Naive thymus-derived CD8-positive, alpha-beta T cell (primary cell): ENCODE measurements at places on chromosomes 12 and 14. TPM values are rescaled to one million over a fixed set of nuclear protein-coding genes. Genes with fewer than 3 reads are reported as not detected.

DNA sequence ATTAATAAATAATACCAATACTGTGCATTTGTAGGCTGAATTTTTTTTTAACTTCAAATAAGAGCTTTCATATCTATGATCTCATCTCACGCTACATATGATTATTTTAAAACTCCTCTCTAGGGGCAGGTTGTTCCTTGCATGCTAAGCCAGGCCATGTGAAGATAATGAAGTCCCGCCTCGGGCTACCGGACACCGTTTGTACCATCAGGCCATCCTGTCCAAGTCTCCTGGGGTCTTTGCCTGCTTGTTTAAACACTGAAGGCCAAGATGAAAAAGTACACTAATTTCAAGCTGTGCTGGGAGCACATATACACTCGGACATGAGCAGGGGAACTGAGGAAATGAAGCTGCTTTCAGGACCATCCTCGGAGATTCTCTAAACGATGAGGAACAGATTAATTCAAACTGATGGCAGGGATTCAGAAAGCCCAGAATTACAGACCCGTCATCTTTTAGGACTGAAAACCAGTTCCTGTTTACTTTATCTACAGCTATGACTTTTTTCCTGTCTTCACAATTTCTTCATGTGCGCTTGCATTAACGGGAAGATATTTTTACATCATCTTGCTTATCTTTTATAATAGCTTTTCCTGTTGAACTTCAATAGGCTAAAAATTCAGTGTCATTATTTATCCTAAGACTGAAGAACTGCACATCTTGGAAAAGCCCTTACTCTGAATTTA, 6.3 kb upstream of the ABHD12B start:
- no peak overlapping the region for H3K4me3 ChIP-seq
- H3K36me3 ChIP-seq = no peaks in the 10 kb centered on the region
- H3K27ac ChIP-seq = no peak overlapping the region
- peaks cover 4% of the 10 kb centered on the region for H3K4me1 ChIP-seq
- DNase-seq = no peak
- H3K27me3 ChIP-seq = peaks cover 39% of the 10 kb centered on the region

- no peak overlapping the region for H3K27ac ChIP-seq
- no peaks in the 10 kb centered on the region for H3K4me1 ChIP-seq
- H3K4me3 ChIP-seq = no peak overlapping the region
- no peaks in the 10 kb centered on the region for H3K27me3 ChIP-seq
- no peaks in the 10 kb centered on the region for H3K36me3 ChIP-seq
Observed at GRCh38 chr14:42884100-42884499, 1277.4 kb downstream of the LRFN5 start.

- H3K27ac ChIP-seq = peak overlapping the region; percentile 47
- no peak overlapping the region for H3K4me3 ChIP-seq
- H3K36me3 ChIP-seq = peaks cover 21% of the 10 kb centered on the region
- peaks cover 9% of the 10 kb centered on the region for H3K4me1 ChIP-seq
- no peak for DNase-seq
Observed at GRCh38 chr12:132740652-132741051, 21.0 kb downstream of the ANKLE2 start.

GRCh38 chr12:50132505-50133135, 20.6 kb downstream of the COX14 start:
- H3K27me3 ChIP-seq = no peaks in the 10 kb centered on the region
- H3K4me1 ChIP-seq = peaks cover 32% of the 10 kb centered on the region
- H3K36me3 ChIP-seq = peaks cover 85% of the 10 kb centered on the region
- no peak overlapping the region for H3K27ac ChIP-seq

- H3K27ac ChIP-seq = no peak overlapping the region
- H3K4me3 ChIP-seq = no peak overlapping the region
- no peaks in the 10 kb centered on the region for H3K27me3 ChIP-seq
- peaks cover 12% of the 10 kb centered on the region for H3K4me1 ChIP-seq
Observed at GRCh38 chr12:112992541-112993398, 14.5 kb downstream of the OAS2 start.

DNA sequence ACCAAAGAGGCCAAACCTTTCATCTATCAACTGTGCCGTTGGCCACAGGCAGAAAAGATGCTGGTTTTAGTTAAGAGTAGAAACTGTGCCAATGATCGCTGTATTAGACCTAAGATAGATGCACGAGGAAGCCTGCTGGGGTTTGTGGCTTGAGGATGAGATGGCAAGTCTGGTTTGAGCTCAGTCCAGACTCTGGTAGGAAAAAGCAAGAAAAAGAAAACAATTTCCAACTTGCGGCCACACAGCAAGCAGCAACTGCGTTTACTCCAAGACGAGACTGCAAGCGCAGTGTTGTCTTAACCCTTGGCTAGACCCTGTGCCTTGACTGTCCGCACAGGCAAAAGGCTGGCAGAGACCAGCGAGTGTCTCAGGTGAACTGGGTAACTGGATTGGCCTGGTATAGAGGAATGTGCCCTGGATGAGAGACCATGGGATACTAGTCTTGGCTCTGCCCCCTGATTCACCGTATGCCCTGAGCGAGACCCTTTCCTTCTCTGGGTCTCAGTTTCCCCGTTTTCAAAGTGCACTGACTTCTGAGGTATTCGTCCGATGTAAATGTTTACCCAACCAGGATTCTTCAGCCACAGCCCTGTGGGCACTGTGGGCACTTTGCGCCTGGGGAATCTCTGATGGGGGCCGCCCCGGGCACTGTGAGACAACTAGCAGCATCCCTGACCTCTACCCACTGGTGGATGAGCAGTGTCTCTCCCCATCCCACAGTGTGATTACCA, 113.4 kb downstream of the DICER1 start:
- H3K4me3 ChIP-seq = no peak overlapping the region
- no peak overlapping the region for H3K27ac ChIP-seq
- H3K27me3 ChIP-seq = peaks cover 5% of the 10 kb centered on the region
- DNase-seq = no peak
- no peaks in the 10 kb centered on the region for H3K36me3 ChIP-seq

DNA sequence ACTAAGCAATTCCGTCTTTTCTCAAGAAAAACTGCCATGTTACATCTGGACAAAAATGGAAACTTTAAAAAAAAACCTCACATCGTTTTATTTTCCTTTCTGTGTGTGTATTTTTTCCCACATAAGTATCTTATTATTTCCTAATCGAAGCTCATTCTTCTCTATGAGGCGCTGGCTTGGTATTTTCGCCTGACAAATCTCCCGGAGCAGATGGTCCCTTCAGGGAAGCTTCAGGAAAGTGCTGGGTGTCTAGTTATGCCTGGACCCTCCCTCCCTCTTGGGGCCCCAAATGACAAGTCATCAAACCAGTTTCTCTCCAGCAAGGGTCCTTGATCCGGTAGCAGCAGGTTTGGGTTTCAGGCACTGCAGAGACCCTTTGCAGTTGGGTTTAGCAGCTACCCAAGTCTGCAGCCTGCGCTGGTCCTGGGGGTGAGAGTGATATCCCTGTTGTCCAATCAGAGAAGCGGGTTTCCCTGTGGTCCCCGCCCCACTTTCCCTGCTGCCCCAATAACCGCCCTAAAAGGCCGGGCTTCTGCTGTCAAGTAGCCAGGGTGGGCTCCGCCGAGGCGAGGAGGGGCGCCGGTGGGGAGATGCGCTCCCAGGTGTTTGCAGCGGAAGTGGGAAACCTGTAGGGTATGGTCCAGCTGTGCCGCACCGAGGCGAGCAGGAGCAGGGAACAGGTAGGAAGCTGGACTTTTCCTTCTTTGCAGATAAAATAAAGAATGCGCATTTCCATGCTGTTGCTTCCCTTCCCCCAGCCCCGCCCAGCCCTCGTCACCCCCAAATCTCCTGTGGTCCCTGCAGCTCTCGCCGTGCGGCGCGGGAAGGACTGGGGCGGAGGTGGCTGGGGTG, at the start of gene CNTN1:
Gene CNTN1, plus strand, starts transcription at position 527 of the 852 bp plus-strand sequence.
- peaks cover 14% of the 10 kb centered on the region for H3K27me3 ChIP-seq
- DNase-seq = no peak
- H3K36me3 ChIP-seq = no peaks in the 10 kb centered on the region
- H3K4me3 ChIP-seq = no peak within 1 kb of the TSS
- no peaks in the 10 kb centered on the region for H3K4me1 ChIP-seq

GRCh38 chr12:75322464-75322863, 7.7 kb downstream of the CAPS2 start:
- H3K4me1 ChIP-seq = no peaks in the 10 kb centered on the region
- H3K4me3 ChIP-seq = no peak overlapping the region
- H3K27me3 ChIP-seq = peaks cover 9% of the 10 kb centered on the region

DNA sequence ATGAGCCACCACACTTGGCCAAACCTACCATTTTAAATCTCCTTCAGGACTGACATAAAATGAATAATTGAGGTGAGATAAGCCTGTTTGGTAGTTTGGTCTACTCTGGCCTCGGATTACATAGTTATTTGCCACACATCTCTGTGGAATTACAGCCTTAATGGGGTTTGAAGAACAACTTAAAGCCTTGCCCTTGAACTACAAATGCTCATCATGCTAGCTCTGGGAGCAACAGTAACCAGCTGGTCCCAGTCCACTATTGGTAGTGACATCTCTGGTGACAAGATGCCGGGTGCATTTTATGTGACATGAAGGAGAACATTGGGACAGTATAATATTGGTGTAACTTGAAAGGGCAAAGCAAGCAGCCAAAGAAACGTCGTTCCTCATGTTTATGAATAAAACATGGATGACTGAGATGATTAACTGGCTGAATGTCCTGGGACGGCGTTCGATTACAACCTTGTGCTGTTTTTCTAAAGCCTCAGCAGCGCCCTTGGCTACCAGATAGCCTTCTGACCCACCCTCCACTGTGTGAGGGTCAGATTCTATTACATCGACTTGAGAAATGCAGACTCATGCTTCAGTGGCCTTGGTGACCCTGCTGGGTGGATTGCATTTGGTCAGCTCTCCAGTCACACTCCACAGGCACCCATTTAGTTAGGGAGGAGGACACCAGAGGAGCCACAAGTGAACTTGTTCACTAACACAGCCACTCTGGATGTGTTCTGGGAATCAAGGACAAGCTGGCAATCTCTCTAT, 41.5 kb downstream of the BEST3 start:
- peaks cover 4% of the 10 kb centered on the region for H3K27me3 ChIP-seq
- no peak overlapping the region for H3K4me3 ChIP-seq
- DNase-seq = no peak
- H3K4me1 ChIP-seq = no peaks in the 10 kb centered on the region
- no peaks in the 10 kb centered on the region for H3K36me3 ChIP-seq
- H3K27ac ChIP-seq = no peak overlapping the region

GRCh38 chr14:75861161-75861621, 120.6 kb downstream of the TGFB3 start:
- H3K27ac ChIP-seq = no peak overlapping the region
- DNase-seq = no peak
- H3K4me3 ChIP-seq = no peak overlapping the region
- H3K4me1 ChIP-seq = no peaks in the 10 kb centered on the region

DNA sequence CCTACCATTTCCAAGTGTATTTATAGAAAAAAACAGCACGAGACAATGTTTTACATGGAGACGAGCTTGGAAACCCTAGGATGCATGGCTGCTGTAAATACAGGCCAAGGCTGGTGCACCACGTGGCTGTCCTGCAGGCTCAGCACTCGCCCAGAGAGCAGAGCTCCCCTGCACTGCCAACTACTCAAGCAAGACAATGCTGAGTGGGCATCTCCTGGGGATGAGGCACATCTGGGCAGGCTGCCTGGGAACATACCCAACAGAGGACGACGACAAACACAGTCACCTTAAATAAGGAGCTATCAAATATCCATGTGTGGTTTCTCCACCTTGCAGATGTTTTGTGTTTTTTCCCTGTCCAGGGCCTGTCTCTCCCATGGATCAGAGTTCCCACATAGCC, 128.3 kb upstream of the PRMT8 start:
- H3K4me3 ChIP-seq = no peak overlapping the region
- H3K27me3 ChIP-seq = peaks cover 15% of the 10 kb centered on the region
- H3K36me3 ChIP-seq = no peaks in the 10 kb centered on the region
- H3K4me1 ChIP-seq = peaks cover 2% of the 10 kb centered on the region
- no peak overlapping the region for H3K27ac ChIP-seq
- no peak for DNase-seq

- no peak for DNase-seq
- H3K27ac ChIP-seq = no peak overlapping the region
- no peak overlapping the region for H3K4me3 ChIP-seq
Observed at GRCh38 chr14:68244262-68244980, 424.8 kb downstream of the RAD51B start.

GRCh38 chr12:96392397-96392796, 7.8 kb downstream of the CDK17 start:
- H3K27me3 ChIP-seq = no peaks in the 10 kb centered on the region
- H3K4me3 ChIP-seq = no peak overlapping the region
- no peak for DNase-seq
- peaks cover 18% of the 10 kb centered on the region for H3K36me3 ChIP-seq
- H3K4me1 ChIP-seq = peaks cover 66% of the 10 kb centered on the region
- no peak overlapping the region for H3K27ac ChIP-seq

- H3K27ac ChIP-seq = no peak overlapping the region
- no peak for DNase-seq
- no peaks in the 10 kb centered on the region for H3K27me3 ChIP-seq
- H3K4me1 ChIP-seq = no peaks in the 10 kb centered on the region
- no peak overlapping the region for H3K4me3 ChIP-seq
Observed at GRCh38 chr12:70787612-70788011, 132.9 kb downstream of the PTPRR start.

DNA sequence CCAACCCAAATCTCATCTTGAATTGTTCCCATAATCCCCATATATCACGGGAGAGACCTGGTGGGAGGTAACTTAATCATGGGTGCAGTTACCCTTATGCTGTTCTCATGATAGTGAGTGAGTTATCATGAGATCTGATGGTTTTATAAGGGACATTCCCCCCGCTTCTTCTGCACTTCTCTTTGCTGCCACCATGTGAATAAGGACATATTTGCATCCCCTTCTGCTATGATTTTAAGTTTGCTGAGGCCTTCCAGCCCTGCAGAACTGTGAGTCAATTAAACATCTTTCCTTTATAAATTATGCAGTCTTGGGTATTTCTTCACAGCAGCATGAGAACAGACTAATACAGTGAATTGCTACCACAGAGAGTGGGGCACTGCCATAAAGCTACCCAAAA, 179.1 kb downstream of the LRIG3 start:
- H3K27me3 ChIP-seq = no peaks in the 10 kb centered on the region
- H3K4me3 ChIP-seq = no peak overlapping the region
- H3K27ac ChIP-seq = no peak overlapping the region
- H3K4me1 ChIP-seq = no peaks in the 10 kb centered on the region
- DNase-seq = no peak

GRCh38 chr14:52801014-52801712, 9.8 kb upstream of the GNPNAT1 start:
- H3K4me1 ChIP-seq = peaks cover 17% of the 10 kb centered on the region
- no peaks in the 10 kb centered on the region for H3K36me3 ChIP-seq
- no peak overlapping the region for H3K27ac ChIP-seq
- DNase-seq = no peak
- H3K27me3 ChIP-seq = no peaks in the 10 kb centered on the region

- no peak overlapping the region for H3K27ac ChIP-seq
- H3K36me3 ChIP-seq = no peaks in the 10 kb centered on the region
- H3K4me3 ChIP-seq = no peak overlapping the region
- DNase-seq = peak; percentile 38
- H3K4me1 ChIP-seq = peaks cover 3% of the 10 kb centered on the region
Observed at GRCh38 chr12:113196990-113197389, 11.5 kb downstream of the RITA1 start.

The RTL1 gene
- total RNA-seq = not detected

The JPH4 gene
- total RNA-seq = not detected

The NPFF gene
- not detected for total RNA-seq

The CLECL1 gene
- 0.52 TPM for total RNA-seq

The KRT4 gene
- not detected for total RNA-seq

The CCDC196 gene
- total RNA-seq = not detected
